ENCODE measurements at places on chromosomes 2 and 18.

- no peak for DNase-seq
Measured at GRCh38 chr2:29841386-29842004, 79.9 kb downstream of the ALK start.

GRCh38 chr2:235324324-235324723, 169.5 kb upstream of the AGAP1 start:
- no peak for DNase-seq

GRCh38 chr2:95698146-95698545, 106.3 kb downstream of the TRIM43 start:
- DNase-seq, result no peak

DNA sequence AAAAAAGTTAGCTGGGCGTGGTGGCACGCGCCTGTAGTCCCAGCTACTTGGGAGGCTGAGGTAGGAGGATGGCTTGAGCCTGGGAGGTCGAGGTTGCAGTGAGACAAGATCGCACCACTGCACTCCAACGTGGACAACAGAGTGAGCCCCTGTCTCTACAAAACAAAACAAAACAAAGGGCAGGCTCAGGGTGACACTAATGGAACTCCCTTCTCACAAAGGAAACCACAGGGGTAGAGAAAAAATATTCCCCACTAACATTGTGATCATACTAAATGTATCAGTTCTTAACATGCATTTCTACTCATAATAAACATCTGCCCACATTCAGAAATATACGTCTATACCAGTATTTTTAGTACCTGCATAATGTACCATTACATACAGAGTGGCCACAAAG, 21.1 kb downstream of the STAM2 start:
- DNase-seq, result no peak

GRCh38 chr2:151908204-151908882, 80.1 kb upstream of the ARL5A start:
- DNase-seq, result no peak

- no peak for DNase-seq
Measured at GRCh38 chr18:76801567-76802505, 20.5 kb upstream of the ZNF236 start.

DNA sequence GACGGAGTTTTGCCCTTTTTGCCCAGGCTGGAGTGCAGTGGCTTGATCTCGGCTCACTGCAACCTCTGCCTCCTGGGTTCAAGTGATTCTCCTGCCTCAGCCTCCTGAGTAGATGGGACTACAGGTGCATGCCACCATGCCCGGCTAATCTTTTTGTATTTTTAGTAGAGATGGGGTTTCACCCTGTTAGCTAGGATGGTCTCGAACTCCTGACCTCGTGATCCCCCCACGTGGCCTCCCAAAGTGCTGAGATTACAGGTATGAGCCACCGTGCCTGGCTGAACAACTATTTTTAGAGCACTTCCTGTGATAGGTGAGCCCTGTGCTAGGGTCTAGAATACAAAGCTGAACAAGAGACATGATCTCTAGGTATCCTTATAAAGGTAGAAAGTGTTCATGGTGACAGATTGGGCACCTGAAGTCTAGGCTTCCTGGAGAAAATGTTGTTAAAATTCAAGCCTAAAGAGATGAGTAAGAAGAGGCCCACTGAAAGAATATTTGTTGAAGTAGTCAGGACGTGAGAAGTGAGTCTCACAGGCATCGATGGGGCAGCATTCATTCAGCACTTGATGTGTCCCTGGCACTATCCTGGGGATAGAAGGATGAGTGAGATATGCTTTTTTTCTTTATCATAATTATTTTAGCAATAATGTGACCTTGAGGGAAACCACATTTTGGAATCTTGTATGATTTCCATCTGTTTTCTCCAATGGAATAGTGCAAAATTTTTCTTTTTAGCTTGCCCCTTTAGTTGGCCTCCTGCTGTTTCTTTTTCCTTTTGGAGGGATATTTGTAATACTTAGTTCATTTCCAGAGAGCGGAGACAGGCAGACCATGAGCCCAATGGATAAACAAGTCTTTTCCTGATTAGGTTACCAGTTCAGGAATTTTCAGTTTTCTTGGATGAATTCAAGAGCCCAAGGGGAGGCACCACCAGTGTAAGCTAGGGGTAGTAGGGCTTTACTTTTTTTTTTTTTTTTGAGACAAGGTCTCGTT, 5.1 kb downstream of the ZNF236 start:
- no peak for DNase-seq

- no peak for DNase-seq
Measured at GRCh38 chr2:3613524-3613905, 18.6 kb downstream of the COLEC11 start.

- DNase-seq, result no peak
Measured at GRCh38 chr18:45871431-45872084, 46.1 kb downstream of the SIGLEC15 start.

GRCh38 chr2:158380746-158381145, 75.8 kb downstream of the CCDC148 start:
- DNase-seq, result no peak

DNA sequence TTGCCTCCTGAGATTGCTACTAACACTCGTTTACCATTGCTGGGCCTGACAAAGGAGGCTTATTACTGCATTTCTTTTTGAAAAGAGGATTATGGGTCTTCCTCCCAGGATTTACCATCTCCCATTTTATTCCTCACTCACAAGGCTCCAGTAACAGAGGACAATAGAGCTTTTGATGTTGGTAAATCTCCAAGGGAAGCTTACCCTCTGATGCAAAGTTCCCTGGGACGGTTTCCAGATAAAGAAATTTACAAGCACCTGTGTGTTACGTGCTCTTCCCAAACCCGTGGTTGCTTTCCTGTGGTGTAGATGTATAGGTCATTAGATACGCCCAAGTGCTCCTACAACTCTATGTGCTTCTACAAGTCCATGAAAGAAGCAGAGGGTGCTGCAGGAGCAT, 17.1 kb downstream of the VSNL1 start:
- DNase-seq, result no peak

DNA sequence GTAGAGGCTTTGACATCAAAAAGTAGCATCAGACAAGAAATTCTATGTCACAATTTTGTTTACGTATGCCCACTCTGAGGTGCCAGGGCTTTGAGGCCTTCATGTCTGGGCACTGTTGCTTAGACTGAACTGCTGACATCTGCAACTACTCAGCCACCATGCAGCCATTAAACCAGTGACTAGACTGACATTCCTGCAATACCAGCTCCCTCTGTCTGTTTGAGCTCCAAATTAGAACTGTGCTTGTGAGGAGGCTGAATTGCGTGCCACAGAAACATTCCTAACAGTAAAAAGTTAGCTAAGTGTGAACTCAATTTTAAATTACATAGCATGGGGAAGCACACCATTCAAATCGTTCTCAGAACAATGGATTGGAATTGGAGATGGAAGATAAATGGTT, 163.2 kb downstream of the INSIG2 start:
- no peak for DNase-seq

- no peak for DNase-seq
Measured at GRCh38 chr2:29405707-29406106, 290.5 kb downstream of the CLIP4 start.

GRCh38 chr18:47251289-47252120, at the start of gene SKOR2:
SKOR2 (minus strand) TSS chr18:47251660; CDS start chr18:47249183, 2,477 bp downstream.
- DNase-seq, result no peak

GRCh38 chr2:86446060-86446459, 4.9 kb downstream of the KDM3A start:
- DNase-seq, result no peak

DNA sequence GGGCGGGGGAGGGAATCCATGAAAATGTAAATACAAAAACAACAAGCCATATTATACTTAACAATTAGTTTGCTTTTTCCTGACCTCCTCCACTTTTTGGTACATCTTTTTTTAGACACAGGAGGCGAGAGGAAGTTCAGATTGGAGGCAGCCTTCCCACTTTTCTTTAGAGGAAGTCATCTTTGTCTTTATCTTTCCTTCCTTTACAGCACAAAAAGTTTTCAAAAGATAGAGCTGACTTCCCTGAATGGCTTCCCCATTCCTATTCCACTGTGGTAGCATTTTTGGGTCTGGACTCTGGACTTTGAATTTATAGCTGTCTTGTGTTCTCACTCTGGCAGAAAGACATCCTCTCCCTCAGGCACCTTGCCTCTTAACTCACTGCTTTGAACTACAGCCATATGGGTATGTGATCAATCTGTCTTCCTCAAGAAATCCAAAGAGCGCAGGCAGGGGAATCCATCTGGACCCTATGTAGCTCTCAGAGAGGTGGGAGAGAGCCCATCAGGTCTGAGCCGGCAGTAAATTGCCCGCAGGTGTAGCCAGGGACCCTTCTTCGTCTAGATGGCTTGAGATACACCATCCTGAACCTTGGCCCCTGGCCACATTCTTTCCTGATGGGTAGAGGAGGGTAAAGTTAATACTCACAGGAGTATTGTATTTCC, 101.9 kb downstream of the AQP4 start:
- no peak for DNase-seq

DNA sequence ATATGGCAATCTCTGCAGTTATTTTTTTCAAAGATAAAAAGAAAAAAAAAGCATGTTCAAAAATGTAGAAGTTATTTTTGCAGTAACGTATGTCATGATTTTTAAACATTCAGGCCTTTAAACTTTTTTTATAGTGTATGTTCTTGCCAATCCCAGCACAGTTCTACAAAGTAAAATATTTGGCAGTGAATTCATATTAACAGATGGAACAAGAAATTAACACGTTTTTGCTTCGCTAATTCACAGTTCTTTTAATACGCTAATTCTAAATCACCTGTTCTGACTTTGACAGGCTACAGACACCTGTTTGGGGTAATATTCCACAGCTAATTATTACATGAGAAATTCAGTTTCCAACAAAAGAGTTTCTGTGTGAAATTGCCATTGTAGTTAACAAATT, 183.2 kb downstream of the ARHGAP15 start:
- no peak for DNase-seq

DNA sequence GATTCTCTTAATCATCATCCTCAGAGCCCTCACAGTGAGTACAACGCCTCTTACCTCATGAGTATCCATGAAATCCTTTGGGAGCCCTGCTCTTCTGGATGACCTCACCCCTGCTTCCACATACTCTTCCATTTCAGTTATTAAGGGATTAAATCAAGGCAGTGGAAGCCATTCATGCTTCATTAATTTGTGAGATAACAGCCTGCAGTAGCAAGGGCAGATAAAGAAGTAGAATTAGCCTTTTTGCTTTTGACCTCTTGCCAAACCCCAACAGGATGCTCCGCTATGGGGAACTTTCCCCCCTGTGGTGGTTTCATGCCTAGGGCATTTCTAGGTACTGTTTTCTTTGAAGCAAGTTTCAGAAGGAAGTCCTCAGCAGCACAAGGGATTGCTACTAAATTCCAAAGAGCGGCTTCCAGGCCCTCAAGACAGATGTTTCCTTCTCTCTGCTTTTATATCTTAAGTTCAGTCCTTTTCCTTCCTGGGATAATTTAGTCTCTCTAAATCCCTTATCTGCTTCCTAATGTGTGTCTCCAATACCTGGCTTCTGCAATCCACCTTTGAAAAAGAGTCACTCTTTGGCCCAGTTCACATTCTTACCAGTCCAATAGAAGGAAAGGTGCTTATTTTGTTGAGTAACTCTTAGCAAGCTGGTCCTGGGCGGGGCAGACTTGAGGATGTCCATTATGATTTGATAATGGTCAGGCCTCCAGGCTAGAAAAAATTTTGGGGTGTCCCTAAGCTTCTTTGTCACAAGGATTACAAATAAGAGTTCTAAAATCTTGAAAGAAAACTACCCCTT, 76.9 kb downstream of the MYO1B start:
- DNase-seq, result no peak

DNA sequence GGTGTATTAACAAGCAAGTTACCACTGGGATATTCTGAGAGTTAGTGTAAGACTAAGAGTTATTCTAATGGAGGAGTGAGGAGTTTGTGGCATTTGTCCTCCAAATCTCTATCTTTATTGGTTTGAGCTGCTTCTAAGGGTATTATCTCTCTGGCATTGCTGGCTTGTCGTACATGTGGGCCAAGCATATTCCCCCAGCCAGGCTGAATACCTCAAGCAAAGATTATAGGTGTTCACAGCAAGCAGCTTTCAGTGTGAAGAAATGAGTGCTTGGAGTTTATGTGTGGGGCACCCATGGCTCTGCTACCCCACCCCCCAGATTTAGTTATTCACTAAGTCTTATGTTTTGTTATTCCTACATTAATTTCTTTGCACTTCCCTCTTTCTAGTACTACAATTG, 193.6 kb upstream of the FANCL start:
- no peak for DNase-seq

- DNase-seq, result no peak
Measured at GRCh38 chr18:32612651-32613050, 142.0 kb upstream of the GAREM1 start.

- DNase-seq, result no peak
Measured at GRCh38 chr2:230557065-230557464, 141.1 kb downstream of the SP100 start.

GRCh38 chr2:212958757-212959295, 192.6 kb downstream of the IKZF2 start:
- no peak for DNase-seq

DNA sequence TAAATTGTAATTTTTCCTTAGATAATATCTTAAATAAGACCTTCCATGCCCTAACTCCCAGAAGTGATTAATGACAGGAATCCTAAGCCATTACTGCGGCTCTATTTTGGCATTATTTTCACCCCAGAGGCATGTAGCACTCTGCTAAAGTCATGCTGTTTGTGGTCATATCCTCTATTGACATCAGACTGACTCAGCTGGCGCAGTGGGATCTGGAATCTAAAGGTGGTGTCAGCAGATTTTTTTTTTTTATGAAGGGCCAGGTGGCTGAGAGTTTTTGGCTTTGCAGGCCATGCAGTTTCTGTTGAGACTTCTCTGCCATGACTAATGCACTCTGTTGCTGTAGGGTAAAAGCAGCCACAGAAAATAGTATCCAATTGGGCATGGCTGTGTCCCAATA, 64.1 kb upstream of the ACVR1C start:
- DNase-seq, result no peak

DNA sequence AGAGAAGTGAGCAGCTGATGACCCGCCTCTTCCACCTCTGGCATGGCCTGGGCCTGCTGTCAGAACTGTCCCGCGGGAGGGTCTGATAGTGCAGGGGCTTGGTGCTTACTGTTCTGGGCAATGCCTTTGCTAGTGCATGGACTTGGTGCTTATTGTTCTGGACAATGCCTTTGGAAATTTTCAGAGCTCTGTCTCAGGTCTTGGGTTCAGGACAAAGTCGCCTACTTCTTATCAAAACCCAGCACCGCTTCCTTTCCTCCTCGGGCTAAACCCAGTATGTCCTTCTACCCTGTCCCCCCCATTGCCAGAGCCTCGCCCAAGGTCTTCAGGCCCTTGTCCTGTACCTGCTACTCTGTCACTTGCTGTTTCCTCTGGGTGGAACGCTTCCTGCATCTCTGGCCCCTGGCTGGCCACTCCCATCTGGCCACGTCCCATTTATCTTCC, 149.6 kb downstream of the ACKR3 start:
- DNase-seq, result no peak

DNA sequence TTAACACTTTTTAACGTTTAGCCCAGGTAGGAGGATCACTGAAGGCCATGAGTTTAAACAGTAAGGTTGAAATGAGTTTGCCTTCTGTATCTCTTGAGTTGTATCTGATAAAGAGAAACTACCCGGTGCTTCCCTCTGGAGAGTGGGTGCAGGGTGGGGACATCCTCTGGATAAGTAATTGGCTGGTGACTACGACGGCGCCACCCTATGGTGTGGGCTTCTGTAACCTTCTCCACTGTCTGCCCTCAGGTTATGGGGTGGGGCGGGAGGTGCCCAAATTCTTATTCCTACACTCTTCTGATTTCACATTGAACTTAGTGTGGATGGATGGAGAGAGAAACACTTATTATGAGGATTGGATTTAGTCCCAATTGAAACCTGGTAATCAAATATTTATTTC, 68.8 kb downstream of the LDLRAD4 start:
- no peak for DNase-seq
